ENCODE measurements at places on chromosomes 16 and 17.

- no peak for DNase-seq
Measured at GRCh38 chr17:1030684-1031532, 34.0 kb downstream of the TIMM22 start.

- DNase-seq = no peak
Measured at GRCh38 chr17:46013502-46014165, 14.6 kb downstream of the STH start.

- DNase-seq = no peak
Measured at GRCh38 chr17:80307994-80308691, 47.5 kb downstream of the RNF213 start.

- no peak for DNase-seq
Measured at GRCh38 chr16:31361201-31362110, 6.5 kb downstream of the ITGAX start.

- DNase-seq = no peak
Measured at GRCh38 chr16:49839017-49839825, 16.7 kb downstream of the ZNF423 start.

GRCh38 chr16:82156761-82157533 is 13.1 kb downstream of the MPHOSPH6 start:
- DNase-seq = no peak

DNA sequence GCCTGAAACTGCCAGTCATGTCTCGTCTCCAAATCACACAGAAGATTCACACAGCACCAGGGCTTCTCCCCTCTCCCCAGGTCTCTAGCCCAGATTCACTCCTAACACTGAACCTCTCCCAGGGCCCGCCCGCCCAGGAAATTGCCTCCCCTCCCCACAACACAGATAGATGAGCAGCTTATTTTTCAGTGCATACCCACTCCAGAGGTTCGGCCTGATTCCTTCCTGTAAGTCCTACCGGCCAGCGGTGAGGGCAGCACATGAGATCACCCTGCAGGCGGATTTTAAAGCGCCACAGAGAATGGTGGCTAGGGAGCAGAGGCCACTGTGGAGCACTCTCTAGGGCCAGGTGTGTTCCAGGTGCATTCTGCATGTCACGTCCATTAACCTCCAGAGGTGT is 301.8 kb downstream of the IRF8 start:
- DNase-seq = no peak

DNA sequence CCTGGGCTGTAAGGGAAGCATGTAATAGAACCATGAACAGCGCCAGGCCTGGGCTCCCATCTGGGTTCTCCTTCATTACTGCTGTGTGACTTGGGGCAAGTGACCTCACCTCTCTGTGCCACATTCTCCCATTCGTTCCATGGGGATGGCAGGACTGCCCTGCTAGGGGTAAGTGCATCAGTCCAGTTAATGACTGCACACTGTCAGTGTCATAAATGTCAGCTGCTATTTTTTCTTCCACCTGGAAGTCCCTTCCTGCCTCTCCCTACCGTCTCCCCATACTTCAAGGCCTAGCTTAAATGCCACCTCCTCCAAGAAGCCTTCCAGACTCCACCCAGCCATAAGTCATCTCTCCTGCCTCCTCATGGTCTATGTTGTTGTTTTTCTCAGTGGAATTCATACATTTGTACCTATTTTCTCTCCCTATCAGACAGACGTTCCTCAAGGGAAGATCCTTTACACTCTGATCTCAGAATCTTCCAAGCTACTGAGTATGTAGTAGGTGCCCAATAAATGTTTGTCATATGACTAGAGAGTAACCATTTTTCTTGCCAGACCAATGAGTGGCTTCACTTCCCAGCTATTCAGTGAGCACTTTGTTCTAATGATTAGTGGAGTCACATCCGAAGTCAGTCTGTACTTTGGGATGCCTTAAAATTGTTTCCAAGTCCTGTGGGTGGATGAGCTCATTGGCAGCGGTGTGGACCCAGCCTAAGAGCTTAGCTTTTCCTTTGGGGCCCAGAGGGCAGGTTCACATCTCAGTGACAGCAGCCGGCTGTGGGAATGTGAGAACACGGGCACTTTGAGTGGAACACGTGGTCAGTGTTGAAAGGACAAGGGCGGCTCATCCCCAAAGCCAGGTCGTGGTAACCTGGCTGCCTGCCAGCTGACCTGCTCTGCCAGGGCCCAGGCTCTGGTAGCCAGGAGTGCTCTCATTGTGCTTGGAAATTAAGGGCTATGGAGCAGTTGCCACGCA is 147.5 kb upstream of the GSE1 start:
- no peak for DNase-seq

GRCh38 chr17:50047083-50047482 is 8.8 kb upstream of the ITGA3 start:
- DNase-seq = no peak

GRCh38 chr17:77631307-77631706 is 327.2 kb upstream of the TNRC6C start:
- no peak for DNase-seq

All from cerebellar nuclear complex (tissue), 1 donor.